ENCODE measurements at places on chromosomes 6 and 20. TPM values are rescaled to one million over a fixed set of nuclear protein-coding genes. Genes with fewer than 3 reads are reported as not detected.

VWA7 gene
- 3.0 TPM for total RNA-seq

UBD gene
- total RNA-seq: 331 TPM

CCR6 gene
- not detected for total RNA-seq

DNA sequence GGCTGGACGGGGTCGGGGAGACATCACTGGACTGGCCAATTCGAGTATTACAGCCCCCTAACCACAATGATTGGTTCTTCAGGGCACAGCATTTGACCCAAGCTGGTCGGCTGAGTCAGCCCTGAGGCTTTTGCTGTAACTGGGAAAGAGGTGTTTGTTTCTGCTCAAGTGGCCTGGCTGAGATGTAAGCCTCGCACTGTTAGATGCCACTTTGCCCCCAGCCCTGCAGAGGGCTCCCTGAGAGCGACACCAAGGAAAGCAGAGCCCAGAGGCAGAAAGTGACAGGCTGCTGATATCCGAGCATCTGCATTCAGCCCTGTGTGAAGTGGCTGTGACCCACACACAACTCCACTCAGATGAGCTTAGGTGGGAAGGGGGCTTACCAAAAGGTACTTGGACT lies 19.4 kb downstream of the ERGIC3 start:
- no peak for DNase-seq

DNA sequence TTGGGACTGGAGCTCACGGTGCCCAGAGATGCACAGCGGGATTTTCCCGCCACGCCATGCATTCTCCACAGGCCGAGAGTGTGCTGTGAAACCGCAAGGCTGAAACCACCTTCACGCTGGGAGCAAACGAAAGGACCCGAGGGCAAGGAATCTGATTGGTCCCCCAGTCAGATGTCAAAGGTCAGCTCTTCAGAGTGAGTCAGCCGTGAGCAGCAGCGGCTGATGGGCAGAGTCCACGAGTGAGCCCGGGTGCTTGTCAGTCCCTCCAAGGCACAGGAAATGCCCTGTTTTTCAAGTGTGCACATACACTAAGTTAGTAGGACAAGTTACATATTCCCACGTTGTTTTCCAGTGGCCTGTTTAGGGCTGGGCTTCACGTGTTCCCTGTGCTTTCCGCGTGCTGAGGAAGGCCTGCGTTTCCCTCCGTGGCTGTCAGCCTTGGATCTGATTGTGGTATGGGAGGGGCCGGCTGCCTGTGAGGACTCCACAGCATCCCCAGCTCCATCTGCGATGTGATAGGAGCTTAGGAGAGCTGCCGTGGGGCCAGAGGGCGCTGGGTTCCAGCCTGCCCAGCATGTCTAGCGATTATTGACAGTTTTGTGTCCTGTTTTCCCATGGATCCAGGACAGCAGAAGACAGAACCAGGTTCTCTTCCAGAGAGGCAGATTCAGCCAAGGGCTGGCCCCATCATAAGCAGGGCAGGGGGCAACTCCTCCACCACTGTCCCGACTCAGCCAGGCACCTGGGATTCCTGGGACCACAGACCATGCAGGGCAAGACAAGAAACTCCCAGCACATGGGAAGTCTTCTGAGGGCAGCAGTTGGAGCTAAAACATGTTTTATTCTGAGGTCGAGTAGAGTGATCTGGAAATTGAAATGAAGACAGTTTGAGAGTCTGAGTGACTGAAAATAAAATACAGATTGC lies 38.2 kb upstream of the FRMD1 start:
- DNase-seq: peak; percentile 7

- no peak for DNase-seq
Measured at GRCh38 chr20:38973107-38973506, 11.0 kb downstream of the DHX35 start.
